ENCODE measurements at places on chromosomes 16 and 17.

- DNase-seq, result peak; percentile 19
These were observed 53.9 kb upstream of the CRISPLD2 start for GRCh38 chr16:84765616-84766580.

DNA sequence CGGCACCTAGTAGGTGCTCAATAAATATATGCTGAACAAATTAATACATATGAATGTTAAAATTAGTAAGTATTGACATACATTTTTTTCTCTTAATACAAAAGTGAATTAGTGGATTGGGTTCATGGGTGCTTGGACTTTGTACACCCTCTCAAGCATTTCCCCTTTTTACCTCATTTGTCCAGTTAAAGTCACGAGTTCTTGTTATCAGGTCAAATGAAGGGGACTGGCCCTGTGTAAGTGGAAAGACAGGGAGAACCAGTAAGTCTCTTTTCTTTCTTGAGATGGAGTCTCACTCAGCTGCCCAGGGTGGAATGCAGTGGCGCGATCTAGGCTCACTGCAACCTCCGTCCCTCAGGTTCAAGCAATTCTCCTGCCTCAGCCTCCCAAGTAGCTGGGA, 13.7 kb upstream of the RANGRF start:
- DNase-seq, result no peak

GRCh38 chr17:81039096-81039495, 4.1 kb downstream of the BAIAP2 start:
- no peak for DNase-seq

- no peak for DNase-seq
These were observed 42.6 kb upstream of the ERN1 start for GRCh38 chr17:64172510-64172909.

DNA sequence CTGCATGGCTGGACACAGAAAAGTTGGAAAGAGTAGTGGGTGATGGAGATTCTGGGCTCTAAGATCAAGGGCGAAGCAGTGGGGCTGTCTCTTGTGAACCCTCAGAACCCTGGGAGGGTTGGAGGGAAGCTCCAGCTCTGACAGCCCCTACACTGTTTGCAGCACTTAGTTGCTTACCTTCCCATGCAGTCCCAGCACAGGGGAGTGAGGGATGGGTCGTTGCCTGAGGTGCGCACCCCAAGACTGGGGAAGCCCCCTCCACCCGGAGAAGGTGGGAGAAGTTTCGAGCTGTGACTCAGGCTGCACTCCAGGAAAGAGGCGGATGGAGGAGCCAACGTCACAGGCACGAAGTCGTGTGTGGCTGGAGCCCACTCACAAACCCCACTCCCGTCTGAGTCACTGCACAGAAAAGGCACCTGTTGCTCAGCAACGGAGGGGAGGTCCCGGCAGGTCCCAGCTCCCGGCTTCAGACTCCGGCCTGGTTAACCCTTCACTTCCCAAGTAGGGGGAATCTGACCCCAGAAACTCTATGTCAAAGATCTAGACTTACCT, 60.1 kb downstream of the AIPL1 start:
- no peak for DNase-seq
